CD4-positive, alpha-beta T cell treated with Interleukin-4 for 1 hour (primary cell): ENCODE measurements at places on chromosomes 6 and 20.

DNA sequence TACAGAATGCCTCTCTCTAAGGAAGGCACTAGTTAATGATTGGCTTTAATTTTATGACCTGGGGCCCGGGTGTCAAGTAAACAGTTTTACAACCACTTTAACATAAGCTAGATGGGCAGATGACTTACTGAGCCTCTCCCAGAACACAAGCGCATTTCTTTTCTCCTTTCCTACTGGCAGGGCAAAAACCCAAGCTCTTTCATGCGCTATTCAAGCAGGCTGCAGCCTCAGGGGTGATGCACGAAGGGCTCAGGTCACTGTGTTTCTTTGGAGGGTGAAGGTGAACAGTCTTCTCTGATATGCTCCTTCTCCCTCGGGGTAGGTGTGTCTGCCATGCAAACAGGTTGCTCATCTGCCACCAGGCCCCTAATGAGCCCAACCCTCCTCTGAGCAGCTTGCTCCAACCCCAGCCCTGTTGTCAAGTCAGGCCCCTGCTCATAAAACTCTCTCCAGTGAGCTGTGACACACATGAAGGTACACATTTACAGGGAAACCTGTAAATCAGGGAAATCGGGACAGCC, 73.5 kb upstream of the CDH4 start:
- DNase-seq = no peak

GRCh38 chr6:39322306-39322850, at the start of gene KCNK16:
KCNK16 (minus strand) TSS chr6:39322702; CDS start chr6:39322540, 162 bp downstream.
- no peak for DNase-seq

DNA sequence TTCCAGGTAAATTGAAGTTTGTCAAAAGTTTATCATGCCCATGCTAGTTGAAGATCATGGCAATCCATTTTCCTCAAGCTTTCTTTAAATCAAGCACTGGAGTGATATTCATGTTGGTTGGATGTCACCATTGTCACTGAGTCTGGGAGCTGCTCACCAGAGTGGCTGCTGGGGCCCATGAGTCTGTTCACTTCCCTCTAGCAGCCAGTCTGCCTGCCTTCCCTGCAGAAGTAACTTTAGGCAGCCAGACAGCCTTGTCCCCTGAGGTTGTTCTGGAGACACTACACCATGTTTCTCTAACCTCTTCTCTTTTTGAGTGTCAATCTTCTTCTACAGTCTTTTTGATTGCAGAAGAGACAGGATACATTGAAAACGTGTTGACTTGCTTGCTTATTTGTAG, 5.5 kb downstream of the SIRT5 start:
- DNase-seq = no peak

GRCh38 chr6:18467741-18468502, 80.8 kb downstream of the RNF144B start:
- no peak for DNase-seq

GRCh38 chr6:134948691-134949090, 1.2 kb downstream of the ALDH8A1 start:
- no peak for DNase-seq

- DNase-seq = no peak
Measured at GRCh38 chr20:20334489-20334888, 33.4 kb upstream of the INSM1 start.

DNA sequence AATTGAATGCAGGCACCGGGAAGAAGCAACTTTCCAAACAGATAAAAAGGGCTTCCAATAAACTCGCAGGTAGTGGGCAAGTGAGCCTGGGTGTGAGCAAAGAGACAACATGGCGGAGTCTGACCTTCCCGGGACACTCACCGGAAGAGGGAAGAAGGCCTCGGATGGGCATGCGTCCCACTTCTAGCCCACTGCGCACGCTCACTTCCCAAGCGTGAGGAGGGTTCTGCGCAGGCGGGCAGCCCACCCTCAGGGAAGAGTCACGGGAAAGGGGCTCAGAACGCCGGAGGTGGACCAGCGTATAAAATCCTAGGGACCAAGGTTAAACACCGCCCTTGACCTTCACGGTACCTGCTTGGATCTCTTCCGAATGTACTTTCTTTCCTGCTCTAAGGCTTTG, 95.5 kb upstream of the AFDN start:
- DNase-seq = no peak

DNA sequence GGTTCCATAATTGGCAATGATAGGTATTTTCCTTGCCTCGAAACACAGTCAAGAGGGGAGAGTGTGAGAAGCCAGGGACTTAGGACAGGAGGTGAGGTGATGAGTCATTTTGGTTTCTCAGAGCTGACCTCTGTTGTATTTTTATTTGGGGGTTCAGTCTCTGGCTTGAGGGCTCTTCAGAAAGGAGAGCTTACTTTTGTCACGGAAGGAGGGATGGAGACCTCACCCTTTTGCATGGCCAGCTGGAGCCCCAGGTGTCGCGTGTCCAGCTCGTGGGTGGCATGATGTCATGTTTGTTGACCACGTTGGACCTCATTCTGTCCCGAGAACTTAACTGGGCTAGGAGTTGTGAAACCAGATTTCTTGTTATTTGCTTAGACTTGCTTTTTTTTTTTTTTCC, 293.9 kb downstream of the QKI start:
- DNase-seq = no peak

GRCh38 chr20:5913166-5913565, 37.2 kb downstream of the TRMT6 start:
- DNase-seq = no peak

DNA sequence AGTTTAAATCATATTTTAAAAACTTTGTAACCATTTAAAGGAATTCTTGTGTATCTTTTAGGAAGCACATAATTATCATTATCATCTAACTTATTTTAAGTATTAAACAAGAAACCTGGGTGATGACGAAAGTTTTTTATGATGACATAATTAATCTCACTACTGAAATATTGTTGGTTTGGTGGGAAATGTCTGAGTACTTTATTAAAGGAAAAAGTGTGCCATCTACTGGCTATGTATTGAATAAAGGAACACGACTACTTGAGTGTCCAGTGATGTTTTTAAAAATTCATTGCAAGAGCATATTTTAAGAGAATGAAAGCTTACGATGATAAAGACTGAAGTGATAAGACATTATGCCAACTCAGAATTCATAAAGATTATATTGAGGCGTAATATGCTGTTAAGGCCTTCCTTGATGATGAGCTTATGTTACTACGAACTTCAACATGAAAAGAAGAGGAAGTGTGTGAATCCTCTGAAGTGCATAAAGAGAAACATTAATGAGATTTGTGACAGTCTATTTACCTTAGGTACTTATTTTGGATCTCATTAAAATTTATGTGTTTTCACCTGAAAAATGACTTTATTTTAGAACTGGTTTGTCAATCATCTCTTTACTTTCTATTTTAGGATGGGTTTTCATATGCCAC, 12.0 kb upstream of the TRMT11 start:
- DNase-seq = no peak

GRCh38 chr6:6399568-6399967, 79.1 kb upstream of the F13A1 start:
- no peak for DNase-seq

DNA sequence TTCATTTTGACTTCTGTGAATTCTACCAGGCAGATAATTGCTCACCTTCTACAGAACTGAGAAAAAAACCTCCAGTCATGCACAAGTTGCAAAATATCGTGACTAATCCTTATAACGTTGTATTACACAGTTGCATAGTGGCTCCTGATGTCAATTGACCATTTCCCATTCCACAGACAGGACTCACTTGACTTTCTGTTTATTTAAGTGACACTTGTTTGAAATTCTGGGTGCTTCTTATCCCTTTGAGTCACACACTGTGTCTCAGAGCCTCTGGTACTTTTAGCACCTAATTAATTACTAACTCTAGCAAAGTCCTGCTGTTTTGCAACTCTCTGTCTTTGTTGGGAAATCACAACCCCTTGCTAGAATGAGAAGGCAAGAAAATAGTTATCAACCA, 16.2 kb upstream of the RSPO3 start:
- DNase-seq = peak; percentile 17

- DNase-seq = no peak
Measured at GRCh38 chr20:15916623-15917022, 656.6 kb downstream of the KIF16B start.

DNA sequence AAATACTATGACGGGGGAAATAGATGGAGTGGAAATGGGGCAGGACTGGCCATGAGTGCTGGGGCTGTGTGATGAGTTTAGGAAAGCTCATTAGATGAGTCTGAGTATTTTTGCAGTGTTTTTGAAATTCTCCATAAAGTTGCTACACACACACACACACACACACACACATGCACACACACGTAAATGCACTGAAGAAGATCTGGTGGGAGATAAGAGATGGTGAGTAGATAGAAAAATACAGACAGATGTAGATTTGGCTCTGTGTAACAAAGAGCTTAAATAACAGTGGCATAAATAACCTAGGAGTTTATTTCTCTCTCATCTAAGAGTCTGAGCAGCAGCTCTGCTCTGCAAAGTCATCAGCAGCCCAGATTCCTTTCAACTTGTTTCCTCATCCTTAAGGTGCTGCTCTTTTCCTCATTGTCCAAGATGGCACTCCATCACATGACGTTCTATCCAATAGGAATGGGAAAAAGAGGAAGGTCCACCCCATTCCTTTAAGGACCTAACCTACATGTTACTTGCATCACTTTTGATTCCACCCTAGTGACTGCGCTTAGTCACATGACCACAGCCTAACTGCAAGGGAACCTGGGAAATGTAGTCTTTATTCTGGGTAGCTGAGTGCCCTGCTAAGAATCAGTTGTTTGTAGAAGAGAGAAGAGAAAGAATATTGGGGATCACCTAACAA, 76.4 kb downstream of the EYA2 start:
- DNase-seq = peak; percentile 29

GRCh38 chr6:22929311-22929985, 360.1 kb downstream of the HDGFL1 start:
- no peak for DNase-seq

DNA sequence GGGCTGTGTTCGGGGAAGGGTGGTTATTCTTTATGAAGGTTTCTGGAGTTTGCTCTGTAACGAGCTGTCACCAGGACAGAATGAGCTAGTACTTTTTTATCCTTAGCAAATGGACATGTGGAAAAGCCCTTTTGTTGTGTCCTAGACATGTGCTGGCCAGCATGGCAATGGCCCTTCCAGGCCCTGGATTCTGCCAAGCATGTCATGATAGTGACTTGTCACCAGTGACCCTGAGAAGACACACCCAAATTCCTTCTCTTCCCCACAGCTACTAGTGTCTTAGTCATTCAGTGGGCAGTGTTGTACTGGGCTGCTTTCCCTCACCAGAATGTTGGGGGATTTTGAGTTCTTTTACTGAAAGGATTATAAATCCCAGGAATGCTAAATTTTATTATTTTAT, 74.0 kb upstream of the XRN2 start:
- no peak for DNase-seq

DNA sequence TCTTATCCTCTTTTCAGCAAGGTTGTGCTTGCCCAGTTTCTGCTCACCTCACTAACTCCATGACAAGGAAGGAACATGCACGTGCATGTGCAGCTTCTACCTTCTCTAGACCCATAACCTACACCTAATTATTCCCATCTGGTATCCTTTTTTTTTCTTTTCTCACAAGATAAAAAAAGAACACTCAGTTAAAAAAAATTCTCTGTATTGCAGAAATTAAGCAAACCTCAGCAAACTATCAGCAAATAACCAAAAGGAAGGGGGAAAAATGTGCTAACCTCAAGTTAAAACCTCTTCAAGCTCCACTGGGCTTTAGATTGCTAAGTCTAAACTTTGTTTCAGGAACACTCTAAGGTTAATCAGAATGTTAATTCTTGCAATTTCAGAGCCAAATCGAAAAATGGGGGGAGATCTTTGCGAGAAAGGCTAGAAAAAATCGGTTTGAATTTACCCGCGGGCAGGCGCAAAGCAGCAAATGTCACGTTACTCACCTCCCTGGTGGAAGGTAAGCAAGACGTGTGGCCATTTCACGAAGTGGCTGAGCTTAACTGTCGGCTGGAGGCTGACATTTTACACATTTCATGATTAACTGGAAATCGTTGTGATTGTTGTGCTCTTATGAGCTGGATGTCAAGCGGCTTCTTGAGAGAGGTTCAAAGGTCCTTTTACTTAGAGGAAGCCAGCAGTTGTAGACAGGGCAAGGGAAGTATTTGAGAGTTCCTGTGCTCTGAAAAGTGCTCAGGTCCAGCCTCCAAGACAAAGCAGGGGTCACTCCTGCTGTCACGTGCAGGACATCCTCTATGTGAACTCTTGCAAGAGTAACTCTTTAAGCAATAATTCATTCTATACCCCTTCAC, 19.1 kb downstream of the TFAP2B start:
- DNase-seq = no peak

GRCh38 chr20:51495921-51496545, 46.5 kb downstream of the NFATC2 start:
- no peak for DNase-seq

DNA sequence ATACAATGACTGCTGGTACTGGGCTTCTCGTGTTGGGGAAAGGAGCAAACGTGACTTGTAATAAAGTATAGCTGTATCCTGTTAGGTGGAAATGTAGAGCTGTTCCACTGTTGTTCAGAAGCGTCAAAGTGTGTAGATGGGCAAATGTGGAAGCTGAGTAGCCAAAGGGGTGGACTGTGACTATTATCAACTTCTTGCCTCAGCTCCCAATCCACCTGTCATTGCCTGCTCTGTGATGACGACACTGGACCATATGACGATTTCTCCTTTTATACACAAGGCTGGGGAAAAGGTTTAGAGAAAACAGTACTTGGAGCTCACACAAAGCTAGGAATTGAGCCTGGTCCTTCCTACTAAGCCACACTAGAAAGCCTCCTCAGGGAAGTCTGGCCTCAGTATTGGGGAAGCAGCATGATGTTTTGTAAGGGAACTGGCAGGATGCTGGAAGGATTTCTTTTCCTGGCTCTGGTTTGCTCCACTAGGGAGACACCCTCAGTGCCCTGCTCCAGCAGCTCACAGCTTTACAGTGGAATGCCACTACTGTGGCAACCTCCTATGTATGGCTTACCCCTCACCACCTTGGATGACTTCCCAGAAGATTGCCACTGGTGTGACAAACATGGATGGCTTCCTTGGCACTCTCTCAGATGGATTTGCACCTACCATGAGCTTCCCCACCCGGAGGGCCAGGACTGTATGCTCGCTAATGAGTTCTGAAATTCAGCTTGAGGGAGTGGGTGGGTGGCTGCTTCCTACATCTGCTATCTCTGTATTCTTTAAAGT, 20.0 kb downstream of the CD164 start:
- no peak for DNase-seq

DNA sequence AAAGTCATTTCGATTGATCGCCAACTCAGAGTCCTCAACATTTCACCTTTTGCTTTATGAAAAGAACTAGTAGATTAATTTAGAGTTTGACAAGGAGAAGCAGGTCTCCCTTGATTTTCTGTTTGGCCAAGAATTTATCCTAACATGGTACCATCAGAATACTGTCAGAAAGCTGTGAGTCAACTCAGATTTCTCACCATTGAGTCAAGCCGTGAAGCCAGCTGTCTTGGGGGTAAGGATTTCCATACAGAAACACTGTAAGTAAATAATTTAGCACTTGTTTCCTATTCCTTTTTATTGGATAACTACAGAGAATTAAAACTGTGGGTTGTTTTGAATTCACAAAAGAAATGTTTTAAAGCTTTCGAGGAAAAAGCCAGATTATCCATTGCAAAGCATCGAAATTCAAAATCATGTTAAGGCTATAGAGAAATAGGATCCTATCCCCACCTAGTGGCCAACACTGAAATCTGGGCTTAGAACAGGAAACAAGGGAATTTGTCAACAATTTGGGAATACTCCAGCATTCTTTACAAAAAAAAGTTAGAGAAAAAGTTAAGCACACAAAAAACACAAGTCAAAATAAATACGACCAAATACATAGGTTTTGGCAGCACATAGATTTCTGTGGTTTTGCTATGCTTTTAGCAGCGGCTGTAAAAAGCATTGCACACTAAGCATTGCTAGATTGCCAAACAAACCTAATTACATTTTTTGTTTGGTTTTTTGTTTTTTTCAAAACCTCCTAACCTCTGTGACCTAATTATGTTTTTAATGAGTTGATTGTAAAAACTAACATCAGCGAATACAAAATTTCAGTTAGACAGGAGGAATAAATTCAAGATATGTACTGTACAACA, 44.2 kb downstream of the COL11A2 start:
- peak; percentile 28 for DNase-seq
